ENCODE measurements at places on chromosomes 6 and 20.
A peak's percentile ranks its signal among the peaks of the same experiment; 100 is the strongest.

GRCh38 chr6:105607636-105608621 is 205.0 kb upstream of the PREP start:
- no peak for DNase-seq

GRCh38 chr6:7439228-7439627 is 49.6 kb downstream of the RIOK1 start:
- DNase-seq: no peak

DNA sequence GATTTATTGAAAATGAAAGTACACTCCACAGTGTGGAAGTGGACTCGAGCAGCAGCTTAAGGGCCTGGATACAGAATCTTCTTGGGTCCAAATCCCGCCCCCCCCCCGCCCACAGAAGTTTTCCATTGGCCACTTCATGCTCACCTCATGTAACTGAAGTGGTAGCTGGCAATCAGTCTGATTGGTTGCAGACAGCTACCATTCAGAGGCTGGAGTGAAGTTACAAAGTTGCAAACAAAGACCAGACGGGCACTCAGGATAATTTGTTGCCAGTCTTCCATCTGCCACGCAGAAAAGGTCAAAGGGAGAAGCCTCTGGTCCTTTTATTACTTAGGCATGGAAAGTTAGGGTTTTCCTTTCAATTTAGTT is 25.8 kb upstream of the FABP7 start:
- DNase-seq: no peak

DNA sequence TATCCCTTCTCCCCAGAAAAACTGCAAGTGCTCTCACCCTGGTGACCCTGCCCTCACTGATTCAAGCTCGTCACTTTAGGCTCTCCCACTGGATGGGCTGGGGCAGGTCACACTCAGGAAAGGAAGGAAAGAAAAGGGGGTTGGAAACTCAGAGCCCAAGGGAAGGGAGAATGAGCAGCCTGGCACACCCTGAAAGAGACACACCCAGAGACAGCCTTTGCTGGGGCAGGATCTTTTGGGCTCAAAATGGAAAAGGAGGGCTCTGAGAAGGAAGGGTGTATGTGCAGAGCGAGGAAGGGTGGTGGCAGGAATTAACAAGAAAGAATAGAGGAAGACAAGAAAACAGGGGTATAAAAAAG is 2.5 kb downstream of the PPP1R18 start:
- DNase-seq: no peak

GRCh38 chr20:645318-646106 is 7.5 kb downstream of the SRXN1 start:
- DNase-seq: peak; percentile 57

DNA sequence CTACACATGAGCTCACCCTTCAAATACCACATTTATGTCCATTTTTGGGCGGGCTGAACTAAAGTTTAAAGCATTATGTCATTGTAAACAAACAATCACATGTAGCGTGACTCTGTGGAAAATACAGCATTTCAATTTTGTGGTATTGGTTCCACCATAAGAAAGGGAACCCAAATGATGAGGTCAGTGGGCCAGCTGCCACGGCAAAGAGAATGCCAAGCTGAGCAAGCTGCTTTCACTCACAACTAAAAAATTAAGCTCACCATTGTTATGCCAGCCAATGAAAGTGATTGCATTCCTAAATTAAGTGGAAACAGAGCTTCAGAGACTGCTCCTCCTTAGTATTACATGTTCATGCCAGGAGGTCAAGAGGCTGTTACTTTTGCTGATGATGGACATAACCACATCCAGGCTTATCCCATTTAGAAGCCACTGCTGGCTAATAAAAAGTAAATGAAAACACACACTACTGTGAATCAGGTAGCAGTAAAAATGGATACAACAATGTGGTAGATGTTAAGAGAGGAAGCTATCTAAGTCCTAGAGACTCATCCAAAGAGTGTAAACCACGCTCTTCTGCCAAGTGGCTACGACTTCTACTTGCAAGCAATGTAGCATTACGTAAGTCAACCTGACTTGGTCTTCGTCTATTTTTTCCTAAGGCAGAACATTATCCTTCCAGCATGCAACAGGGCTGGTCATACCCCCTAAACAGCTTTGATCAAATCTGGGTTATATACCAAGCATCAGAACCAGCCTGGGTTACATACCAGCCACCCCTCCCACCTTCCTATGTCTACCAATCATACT is 164.8 kb downstream of the BACH2 start:
- DNase-seq: no peak

- no peak for DNase-seq
Measured at GRCh38 chr6:140909625-140910024, 1223.1 kb upstream of the GJE1 start.

GRCh38 chr20:63178446-63178820 is 37.5 kb downstream of the YTHDF1 start:
- DNase-seq: no peak
